ENCODE measurements at places on chromosomes 12 and 14.

- no peak for DNase-seq
Observed at GRCh38 chr14:60111732-60112131, 20.0 kb downstream of the PCNX4 start.

GRCh38 chr12:110582276-110583136 is 612 bp downstream of the PPTC7 start:
- DNase-seq = peak; percentile 14

DNA sequence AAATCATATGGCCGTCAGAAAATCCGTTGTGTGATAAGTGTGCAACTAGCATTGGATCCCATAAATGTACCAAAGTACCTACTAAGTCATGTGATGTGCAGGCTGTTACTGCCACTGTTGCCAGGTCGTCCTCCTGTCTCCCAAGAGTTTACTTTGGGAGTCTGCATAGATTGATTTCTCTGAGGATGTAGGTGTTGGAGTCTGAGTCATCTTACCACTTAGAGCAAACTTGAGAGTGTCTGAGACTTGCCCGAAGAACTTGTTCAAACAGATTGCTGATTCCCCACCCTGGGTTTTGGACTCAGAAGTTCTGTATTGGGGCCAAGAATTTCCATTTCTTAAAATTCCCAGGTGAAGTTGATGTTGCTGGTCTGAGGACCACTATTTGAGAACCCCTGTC is 11.4 kb downstream of the TMX1 start:
- DNase-seq = no peak

DNA sequence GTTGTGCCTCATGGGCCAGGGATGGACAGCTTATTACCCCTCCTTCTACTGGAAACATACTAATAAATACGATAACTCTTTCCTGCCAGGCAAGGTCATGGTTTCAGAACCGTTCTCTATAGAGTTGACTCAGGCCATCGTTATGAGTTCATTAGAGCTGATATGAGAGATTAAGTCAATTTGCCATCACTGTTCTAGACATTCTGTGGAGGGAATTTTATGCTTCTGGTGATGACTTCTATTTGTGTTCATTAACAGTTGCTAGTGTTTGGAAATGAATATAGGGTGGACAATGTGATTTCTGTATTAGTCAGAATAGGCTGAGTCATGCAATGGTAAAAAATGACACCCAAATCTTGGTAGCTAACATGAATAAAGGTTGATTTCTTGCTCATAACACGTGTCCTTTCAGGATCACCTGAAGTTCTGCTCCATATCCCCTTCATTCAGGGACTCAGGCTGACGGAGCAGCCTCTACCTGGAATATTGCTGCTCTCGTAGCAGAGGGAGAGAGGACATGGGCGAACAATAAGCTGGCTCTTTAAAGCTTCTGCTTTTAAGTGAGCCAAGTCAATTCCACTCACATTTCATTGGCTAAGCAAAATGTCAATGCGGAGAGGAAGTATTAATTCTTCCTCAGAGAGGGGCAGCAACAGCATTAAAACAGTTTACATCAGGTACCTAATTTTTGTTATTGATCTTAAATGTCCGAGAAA is 18.5 kb upstream of the TBPL2 start:
- DNase-seq = no peak

- DNase-seq = no peak
Observed at GRCh38 chr12:116142936-116143898, 134.3 kb downstream of the MED13L start.

DNA sequence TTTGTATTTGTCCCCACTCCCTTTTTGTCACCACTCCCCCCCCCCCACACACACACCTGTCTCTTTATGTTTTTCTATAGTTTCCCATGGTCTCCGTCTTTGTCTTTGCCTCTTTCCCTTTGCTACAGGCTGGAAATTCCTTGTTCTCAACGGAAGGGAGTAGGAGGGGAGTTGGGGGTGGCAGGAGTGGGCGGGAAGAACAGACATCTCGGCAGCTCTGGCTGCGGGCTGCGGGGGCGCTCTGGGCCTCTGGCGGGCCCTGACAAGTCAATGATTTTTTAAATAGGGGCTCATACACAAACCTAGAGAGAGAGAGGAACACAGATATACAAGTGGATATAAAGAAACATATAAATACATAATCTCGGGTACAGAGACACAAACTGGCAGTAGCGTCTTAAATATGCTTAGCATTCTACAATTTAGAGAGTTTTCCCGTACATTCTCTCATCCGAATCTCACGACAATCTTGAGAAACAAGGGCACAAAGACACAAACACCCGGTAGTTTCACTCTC is 2.4 kb upstream of the NAB2 start:
- DNase-seq = peak; percentile 12

DNA sequence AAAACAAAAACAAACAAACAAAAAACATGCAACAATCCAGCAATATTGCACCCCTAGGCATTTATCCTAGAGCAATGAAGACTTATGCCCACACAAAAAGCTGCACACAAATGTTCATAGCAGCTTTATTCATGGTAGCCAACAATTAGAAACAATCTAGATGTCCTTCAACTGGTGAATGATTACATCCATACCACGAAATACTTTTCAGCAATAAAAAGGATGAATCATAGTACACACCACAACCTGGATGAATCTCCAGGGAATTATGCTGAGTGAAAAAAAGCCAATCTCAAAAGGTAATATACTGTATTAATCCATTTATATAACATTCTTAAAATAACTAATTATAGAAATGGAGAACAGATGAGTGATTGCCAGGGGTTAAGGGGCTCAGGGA is 14.5 kb upstream of the GPR162 start:
- DNase-seq = no peak

DNA sequence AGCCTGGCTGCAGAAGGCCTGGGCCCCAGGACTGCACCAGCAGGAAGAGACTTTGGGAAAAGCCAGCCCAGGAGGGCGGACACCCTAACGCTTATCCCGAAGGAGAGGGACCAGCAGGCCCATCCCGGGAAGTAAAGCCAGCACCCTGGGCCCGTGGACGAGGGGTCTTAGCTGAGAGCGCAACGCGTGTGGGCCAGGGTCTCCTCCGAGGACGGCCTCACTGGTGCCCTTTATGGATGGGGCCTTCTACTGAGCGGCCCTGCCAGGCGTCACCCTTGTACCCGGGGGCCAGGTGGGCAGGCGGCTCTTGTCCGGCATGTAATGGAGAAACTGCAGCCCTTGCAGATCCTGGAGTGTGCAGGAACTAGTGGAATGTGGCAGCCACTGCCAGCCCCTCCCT is 14.1 kb downstream of the TEDC1 start:
- no peak for DNase-seq

- no peak for DNase-seq
Observed at GRCh38 chr12:31655792-31656191, 3.7 kb upstream of the ETFBKMT start.

DNA sequence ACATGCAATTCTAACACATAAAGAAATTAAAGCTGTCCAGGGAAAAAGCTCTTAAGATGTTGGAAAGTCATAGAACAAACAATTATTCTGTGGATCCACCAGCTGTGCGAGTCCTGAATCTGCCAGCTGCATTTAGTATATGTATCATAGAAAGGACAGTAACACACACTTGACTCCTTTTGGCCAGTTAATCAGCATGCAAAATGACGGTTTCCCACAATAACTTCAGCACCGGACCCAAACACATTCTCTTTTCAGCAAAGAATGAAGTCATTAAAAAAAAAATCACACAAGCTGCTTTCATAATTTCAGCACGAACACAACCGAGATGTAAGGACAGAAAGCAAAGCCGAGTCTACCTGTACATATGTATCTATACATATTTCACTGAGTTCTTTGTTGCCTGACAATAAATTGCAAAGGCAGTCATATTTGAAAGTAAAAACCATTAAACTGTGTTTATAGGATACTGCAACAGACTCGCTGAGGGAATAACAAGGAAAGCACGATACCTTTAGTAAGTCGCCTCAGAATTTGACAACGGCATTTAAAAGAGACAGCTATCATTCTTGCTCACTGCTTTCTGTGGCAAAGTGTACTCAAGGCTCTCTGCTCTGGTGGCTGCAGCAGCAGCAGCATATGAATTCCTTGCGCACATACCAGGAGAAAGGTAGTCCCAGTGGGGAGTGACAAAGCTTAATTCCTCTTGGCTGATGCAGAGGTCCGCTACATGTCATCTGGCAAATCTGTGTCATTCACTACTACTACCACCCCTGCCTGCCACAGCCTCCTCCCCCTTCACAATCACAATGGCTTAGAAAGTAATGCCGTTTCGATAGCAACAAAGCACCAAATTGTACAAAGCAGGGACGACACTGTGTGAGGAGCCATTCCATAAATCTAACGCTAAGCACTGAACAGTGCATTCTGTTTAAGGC is at the start of gene GRIP1:
Gene GRIP1, minus strand, starts transcription at position 739 of the 938 bp plus-strand sequence. Its CDS starts 172 bp downstream, at position 567.
- DNase-seq = no peak

GRCh38 chr14:73244541-73245290 is 7.4 kb downstream of the PAPLN start:
- no peak for DNase-seq
